ENCODE measurements at places on chromosomes 4 and X. TPM values are rescaled to one million over a fixed set of nuclear protein-coding genes. Genes with fewer than 3 reads are reported as not detected.

The ADH1C gene
- not detected for total RNA-seq

The PITX2 gene
- not detected for total RNA-seq

GRCh38 chrX:72132456-72132855 is 741 bp upstream of the RTL5 start:
- H3K4me3 ChIP-seq, result no peak overlapping the region
- H3K27ac ChIP-seq, result no peak overlapping the region
- no peaks in the 10 kb centered on the region for H3K36me3 ChIP-seq
- H3K4me1 ChIP-seq, result peaks cover 7% of the 10 kb centered on the region
- peaks cover 65% of the 10 kb centered on the region for H3K27me3 ChIP-seq

GRCh38 chr4:78361621-78362120 is 189.9 kb upstream of the ANXA3 start:
- no peaks in the 10 kb centered on the region for H3K36me3 ChIP-seq
- H3K27ac ChIP-seq, result no peak overlapping the region
- no peak for DNase-seq
- no peak overlapping the region for H3K4me3 ChIP-seq
- H3K27me3 ChIP-seq, result peaks cover 18% of the 10 kb centered on the region

All from activated CD8-positive, alpha-beta memory T cell treated with anti-CD3 and anti-CD28 coated beads, Interleukin-2, amount 10 ng/mL, durations not matched to agents 7 days and 5 days (primary cell).